DMS79 (cell line): ENCODE measurements at places on chromosomes 3 and 15.

- DNase-seq, result no peak
These were observed at the start of gene FRMD4B for GRCh38 chr3:69385723-69386555. TSS of gene FRMD4B (minus strand) at chr3:69386088. CDS start at chr3:69385989, 99 bp downstream.

GRCh38 chr15:78077871-78078210 is 330 bp upstream of the TBC1D2B start:
- no peak for DNase-seq

DNA sequence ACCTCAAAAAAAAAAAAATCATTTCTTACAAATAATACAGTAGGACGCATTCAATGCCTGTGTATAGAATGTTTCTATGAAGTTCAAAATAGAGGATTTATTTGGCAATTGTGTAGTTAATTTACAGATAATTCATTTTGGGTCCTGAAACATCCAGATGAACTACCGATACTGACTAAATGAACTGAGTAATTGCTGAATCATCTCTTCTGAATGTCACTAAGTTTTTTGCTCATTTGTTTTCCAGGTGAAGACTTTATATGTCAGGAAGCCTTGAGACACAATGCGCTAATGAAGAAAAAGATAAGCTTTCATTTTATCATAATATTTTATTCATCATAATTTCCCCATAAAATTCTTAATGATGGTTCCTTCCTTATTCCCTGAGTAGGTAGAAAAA is 39.7 kb downstream of the PCOLCE2 start:
- DNase-seq, result no peak

GRCh38 chr15:89776274-89777072 is at the start of gene MESP2:
TSS of gene MESP2 (plus strand) at chr15:89776332. CDS start at chr15:89776358, 26 bp downstream.
- no peak for DNase-seq

DNA sequence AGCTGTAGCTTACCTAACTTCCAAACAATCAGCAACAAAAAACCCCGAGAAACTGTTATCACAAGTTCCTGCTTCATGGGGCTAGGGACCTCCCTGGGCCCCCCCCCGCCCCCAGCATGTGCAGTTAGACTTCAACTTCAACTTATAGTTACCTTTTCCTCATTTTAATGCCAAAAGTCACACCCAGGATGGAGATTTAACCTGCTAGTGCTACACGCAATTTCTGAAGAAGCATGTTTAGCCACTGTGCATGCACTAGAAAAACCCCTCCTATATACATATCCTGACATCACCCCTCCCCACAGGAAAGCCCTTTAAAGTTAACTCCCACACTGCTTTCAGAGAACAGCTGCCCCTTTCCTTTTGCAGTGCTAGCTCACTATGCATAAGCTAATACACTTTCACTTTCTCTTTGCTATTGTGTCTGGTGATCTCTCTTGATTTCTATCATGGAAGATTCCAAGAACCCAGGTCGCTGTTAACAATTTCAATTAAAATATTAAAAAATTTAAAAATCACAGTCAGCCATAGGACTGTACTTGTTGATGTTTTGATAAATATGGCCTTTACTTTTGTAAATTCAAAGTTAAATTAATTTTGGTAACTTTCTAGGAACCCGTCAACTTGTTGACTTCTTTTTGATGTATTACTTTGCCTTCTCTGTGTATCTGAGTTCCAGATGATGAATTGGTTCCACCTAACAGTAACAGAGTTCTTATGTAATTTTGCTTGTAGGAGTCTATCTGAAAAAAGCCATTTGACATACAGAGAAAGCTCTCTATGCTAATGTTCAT is 75.2 kb upstream of the ACAD9 start:
- no peak for DNase-seq

DNA sequence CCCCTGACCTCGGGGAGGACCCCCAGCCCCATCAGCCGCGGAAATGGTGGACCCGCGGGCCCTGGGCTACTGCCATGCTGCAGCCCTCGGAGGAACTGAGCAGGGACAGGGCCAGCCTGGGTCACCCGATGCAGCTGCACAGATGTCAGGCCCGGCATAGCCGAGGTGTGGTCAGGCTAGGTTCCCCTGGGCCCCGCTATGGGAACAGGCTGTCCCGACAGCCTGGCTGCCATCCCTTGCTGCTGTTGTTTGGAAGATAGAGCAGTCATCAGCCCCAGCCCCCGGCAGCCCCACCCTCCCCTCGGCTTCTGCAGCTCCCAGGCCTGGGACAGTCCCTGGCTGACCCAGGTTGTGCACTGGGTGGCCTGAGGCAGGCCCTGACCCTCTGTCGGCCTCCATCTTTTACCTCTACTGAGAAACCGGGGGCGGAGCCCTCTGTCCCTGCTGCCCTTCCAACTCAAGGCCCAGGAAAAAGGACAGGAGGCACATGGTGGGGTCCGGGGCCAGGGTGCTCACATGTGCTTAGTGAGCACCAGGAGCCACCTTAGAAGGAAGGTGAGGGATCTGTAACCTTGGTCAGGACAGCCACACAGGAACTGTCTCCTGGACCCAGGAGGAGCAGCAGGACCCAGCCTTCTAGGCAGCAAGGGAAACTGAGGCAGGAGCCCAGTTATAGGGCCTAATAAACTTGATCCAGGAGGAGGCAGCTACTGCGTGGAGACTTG is 31.5 kb upstream of the FBLN2 start:
- DNase-seq, result no peak

DNA sequence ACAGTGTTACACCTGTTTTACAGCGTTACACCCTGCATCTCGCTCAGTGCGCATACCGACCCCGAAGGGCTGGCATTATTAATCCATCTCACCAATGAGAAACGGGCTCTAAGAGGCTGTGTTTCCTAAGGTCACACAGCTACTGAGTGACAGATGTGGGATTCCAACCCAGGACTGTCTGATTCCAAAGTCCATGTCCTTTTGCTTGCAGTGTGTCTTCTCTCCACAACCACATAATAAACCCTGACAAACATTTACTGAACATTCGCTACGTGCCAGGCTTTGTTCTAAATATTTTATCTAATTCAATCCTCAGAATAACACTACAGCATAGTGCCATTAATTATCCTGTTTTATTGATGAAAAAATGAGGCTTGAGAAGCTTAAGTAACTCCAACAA is 79.1 kb downstream of the RAB11A start:
- DNase-seq, result no peak

DNA sequence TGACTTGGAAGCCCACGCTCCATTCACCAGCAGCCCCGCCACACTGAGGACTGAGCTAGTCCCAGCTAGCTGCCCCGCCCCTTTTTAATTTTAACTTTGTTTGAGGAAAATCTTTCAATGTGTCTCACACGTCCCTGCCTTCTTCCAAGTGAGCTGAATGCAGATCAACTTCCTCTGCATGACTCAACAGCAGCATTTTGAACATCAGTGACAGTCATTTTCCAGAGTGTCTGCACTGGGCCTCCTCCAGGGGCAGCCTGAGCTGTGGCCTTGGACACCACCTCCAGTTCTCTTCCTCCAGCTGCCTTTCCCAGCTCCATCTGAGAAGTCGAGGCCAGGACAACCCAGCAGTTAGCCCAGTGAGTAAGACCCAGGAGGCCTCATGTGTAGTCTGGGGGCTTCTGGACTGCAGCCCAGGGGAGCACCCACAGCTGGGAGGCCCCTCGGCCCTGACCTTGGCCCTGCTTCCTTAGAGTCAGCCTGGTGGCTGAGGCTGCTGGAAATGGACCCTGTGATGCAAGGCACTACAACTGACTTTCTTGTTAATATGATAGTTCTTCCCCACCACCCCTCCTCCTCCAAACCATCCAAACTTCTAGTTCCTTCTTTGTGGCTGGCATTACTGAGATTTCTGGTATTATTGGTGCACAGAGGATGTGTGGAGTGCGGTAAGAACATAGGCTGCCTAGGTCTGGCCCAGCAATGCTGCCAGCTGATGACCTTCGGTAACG is 21.4 kb upstream of the ESYT3 start:
- no peak for DNase-seq

DNA sequence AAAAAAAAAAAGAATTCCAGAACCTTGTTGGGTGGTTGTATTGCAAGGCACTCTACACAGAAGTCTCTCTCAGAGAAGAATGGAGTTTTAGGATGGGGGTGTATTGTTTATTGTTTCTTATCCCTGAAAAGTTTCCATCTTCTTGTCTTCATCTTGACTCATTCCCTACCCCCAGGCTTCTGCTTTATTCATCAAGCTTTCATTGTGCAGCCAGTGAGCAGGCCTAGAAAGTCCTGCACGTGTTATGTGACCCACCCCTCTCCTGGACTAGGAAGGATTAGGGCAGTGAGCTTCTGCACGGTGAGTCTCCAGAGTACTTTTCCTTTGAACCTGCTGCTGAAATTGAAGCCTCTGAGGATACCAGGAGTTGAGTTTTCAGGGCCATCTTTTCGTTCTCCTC is 150.9 kb upstream of the IL12A start:
- DNase-seq, result no peak

- no peak for DNase-seq
These were observed 24.5 kb downstream of the ARL14 start for GRCh38 chr3:160701490-160701889.

GRCh38 chr3:189548053-189548452 is 83.1 kb upstream of the TP63 start:
- DNase-seq, result no peak

GRCh38 chr3:138578961-138579574 is 15.0 kb downstream of the CEP70 start:
- no peak for DNase-seq

DNA sequence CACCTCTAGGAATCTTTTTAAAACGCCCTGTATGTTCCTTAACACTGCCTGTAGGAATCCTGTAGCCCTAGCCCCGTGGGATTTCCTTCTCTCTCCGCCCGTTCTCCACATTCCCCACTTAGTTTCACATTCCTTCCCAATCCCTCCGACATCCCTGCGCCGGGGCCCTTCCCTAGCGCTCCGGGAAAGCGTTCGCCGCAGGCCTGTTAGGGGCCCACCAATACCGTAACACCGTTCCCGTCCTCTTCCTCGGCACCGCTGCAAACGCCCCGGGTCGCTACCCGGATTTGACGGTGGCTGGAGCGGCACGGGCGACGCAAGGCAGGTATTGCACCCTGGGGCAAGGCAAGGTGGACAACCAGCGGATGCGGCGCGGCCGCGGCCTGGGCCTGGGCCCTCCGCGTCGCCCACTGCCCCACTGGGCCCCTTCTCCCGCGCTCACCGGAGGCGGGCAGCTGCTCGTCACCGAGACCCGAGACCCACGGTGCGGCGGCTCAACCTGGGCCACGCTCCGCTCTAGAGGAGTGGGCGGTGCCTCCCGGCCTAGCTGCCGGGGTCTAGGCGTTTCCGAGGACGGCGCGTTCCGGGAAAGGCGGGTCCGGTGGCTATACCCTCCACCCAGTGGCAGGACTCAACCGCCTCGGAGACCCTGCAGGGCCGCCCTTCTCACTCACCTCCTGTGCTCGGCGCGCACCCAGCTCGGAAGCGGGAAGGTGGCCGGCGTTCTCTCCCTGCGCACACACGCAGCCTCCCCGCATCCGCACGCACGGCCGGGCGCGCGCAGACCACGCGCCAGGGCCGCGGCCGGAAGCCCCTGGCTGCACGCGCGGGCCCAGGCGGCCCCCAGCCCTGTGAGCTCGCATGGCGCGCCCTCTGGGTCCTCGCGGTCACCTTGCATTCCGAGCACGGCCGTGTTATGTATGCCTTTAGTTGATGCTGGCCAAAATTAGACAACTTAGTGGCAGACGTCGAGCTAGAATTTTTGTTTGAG is at the start of gene B3GALNT1:
TSS of gene B3GALNT1 (minus strand) at position 789 of the 991 bp plus-strand sequence. CDS start 18,595 bp downstream, outside the sequence.
- DNase-seq, result peak; percentile 38

DNA sequence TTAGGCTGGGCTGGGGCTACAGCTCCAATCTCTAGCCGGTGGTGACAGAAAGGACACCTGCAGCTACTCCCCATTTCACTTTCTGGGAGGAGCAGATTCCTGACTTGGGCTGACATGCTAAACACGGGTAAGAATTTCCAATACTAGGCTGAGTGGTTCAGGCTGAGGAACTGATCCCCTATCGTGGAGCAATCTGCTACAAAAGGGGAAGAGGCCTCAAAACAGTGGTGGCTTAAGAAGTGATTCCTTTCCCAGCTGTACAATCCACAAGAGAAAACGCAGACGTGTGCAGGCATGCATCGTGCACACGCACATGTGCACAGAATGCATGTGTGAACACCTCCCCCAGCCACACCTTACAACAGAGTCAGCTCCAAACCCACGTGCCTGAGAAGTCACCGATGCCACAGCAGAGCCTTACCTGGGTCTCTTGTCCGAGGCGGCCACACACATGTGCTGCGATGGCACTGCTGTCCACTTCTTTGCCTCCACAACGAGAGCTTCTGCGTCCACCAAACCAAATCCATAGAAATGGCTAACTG is 86.7 kb upstream of the SNRPA1 start:
- DNase-seq, result no peak

DNA sequence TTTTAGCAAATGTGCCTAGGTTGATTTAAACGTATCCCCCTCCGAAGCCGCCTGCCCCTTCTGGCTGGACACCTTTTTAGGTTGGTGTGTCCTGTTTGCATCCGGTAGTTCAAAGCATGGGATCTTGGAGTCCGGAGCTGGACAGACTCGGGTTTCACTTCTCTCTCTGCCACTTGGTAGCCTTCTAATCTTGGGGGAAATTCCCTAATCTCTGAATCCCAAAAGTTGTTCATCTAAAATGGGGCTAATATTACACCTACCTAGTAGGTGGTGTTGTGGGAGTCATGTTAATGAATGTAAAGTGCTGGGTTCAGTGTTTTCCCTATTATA is 760 bp downstream of the FANCI start:
- DNase-seq, result no peak

- no peak for DNase-seq
These were observed 84.3 kb downstream of the MB21D2 start for GRCh38 chr3:192833177-192833890.

DNA sequence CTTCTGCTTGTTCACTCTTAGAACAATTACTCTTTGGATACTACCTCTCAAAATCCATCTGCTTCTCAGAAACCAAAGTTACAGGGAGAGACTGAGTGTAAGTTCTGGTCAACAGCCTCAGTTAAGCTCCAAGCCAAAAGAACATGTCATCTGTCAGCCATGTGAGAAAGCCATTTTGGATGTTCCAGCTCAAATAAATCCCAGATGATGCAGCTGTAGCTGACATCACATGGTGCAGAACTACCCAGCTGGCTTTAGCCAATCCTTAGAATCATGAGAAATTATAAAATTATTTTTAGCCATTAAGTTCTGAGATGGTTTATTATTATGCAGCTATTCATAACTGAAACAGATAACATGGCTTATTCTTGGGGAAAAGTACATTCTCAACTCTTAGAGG is 696.0 kb downstream of the ZNF385D start:
- DNase-seq, result no peak

GRCh38 chr3:19645093-19645492 is 288.9 kb downstream of the EFHB start:
- no peak for DNase-seq

GRCh38 chr3:186870421-186871201 is 28.1 kb downstream of the ADIPOQ start:
- DNase-seq, result no peak

- no peak for DNase-seq
These were observed 43.4 kb downstream of the HCN4 start for GRCh38 chr15:73325191-73325861.

- no peak for DNase-seq
These were observed 18.6 kb downstream of the PLD1 start for GRCh38 chr3:171791692-171792076.

DNA sequence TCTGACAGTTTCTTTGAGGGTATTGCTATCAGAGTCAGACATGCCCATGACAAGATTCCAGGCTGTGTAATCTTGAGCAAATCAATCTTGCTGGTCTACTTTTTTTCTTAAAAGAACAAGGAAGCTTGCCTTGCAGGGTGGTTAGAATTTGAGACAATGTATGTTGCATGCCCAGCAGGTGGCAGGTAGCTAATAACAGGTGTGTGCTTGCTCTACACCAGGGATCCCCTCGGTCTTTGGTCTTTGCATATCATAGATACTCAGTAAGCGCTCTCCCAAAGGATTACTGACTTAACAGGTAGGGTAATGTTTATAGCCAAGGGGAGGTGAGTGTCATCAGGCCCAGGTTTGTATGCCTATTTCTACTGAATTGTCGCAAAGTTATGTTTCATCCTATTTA is 37.3 kb downstream of the CACNA1D start:
- DNase-seq, result no peak
